ENCODE measurements at places on chromosomes 13 and 19.

DNA sequence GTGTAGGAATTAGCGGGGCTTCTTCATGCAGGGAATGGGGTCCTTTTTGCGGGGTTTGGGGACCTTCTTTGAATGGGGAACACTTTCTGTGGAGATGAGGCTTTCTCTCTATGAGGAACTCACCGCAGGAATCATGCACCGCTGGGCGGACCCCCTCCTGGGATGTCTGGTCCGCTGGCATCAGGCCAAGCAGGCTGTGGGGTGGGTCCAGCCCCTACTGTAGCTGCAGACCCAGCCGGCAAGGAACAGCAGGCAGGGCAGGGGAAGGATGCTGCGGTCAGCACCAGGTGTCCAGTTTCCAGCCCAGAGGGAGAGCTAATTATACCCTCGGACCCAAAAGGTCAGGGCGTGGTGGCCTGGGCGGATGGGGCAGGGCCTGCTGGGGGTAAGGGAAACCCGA, 1.8 kb downstream of the MYBPC2 start:
- DNase-seq: no peak

GRCh38 chr13:40801255-40802217, 12.1 kb downstream of the SLC25A15 start:
- DNase-seq: no peak

DNA sequence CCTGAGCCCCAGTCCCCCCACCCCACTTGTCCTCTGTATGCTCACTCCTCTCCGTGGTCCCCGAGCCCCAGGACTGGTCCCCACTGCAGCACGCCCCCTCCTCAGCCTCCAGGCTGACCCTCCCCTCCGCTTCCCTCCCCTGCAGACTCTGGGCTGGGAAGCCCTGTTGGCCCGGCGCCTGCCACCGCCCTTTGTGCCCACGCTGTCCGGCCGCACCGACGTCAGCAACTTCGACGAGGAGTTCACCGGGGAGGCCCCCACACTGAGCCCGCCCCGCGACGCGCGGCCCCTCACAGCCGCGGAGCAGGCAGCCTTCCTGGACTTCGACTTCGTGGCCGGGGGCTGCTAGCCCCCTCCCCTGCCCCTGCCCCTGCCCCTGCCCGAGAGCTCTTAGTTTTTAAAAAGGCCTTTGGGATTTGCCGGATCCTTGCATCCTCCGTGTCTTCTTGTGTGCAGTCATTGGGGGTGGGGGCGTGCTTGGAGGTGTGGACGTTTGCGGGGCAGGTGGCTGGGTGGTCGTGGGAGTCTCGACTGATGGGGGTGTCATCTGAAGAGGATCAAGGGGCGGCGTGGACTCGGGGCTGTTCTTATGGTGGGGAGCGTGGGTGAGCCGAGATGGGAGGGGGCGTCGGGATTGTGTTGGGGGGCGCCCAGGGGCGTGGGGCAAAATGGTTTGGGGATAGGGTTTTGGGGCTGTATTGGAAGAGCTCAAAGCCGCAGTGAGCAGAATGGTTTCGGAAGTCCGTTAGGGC, 3.5 kb downstream of the PTGER1 start:
- DNase-seq: no peak

- no peak for DNase-seq
Observed at GRCh38 chr13:27131906-27132305, 39.7 kb downstream of the USP12 start.

GRCh38 chr13:99432609-99433542, 68.4 kb upstream of the TM9SF2 start:
- peak; percentile 75 for DNase-seq

GRCh38 chr19:17327654-17328516, 6.8 kb downstream of the ANO8 start:
- DNase-seq: peak; percentile 55

DNA sequence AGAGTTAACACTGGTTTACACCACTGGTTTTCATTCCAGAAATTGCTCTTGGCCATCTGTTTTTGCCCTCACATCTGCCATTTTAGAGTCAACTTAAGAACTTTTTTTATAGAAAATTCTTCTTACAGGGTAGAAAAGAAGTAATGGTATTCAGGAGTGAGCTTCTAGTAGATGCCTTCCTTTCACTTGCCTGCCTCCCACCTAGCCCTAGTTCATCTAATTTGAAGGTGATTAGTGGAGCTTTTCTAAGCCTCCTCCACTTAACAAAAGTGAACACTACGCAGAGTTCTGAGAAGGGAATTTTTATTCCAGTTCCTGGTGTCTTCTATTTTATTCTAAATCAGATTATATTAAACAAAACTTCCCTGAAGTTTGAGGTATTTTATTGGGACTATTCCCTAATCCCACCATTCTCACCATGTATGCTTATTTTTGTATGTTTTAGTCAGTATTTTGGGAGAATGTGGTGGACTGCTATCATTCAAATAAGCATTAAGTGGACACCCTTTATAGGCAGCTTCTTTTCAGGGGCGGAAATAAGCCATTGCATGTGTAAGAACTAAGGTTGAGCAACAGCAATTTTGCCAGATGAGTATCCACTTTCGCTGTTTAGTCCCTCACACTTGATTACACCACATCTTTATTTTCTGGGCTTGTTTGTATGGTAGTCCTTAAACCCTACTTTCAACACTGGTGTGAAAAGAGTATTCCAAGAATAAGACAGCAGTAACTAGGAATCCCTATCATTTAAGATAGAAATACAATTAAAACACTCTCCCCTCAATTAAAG, 156.9 kb downstream of the ENOX1 start:
- no peak for DNase-seq

- DNase-seq: no peak
Observed at GRCh38 chr13:40350283-40350992, 316.0 kb downstream of the FOXO1 start.

DNA sequence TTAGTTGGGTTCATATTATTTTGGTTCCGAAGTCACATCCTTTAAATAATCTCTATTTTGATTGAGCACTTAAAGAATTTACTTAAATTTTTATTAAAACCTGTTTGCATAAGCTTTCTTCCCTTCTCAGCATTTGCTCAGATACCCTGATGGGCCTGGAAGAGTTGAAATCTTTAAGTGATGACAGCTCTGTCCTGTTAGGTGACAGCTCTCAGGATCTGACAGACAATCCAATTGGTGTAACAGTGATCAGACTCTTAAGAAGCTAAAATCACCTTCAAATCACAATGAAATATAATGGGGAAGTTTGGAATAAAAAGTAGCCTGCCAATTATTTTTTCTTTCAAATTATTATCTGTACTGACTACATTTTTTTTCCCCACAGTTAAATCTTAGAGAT, 284.4 kb downstream of the LMO7 start:
- no peak for DNase-seq

GRCh38 chr19:31658993-31659896, 310.0 kb upstream of the TSHZ3 start:
- DNase-seq: no peak
